ENCODE measurements at places on chromosomes 5 and 9. TPM values are rescaled to one million over a fixed set of nuclear protein-coding genes. Genes with fewer than 3 reads are reported as not detected.

The CYLC2 gene
- total RNA-seq: not detected

The RETREG1 gene
- 21.8 TPM for total RNA-seq

The PPP2R2B gene
- total RNA-seq: not detected

The ACSL6 gene
- total RNA-seq: 0.05 TPM

The DDX4 gene
- not detected for total RNA-seq

The PCDHGB2 gene
- 1.8 TPM for total RNA-seq

The FOXD4L5 gene
- total RNA-seq: 0.10 TPM

The ANAPC2 gene
- 16.1 TPM for total RNA-seq

The FOXD4L6 gene
- total RNA-seq: 0.07 TPM

The CXCL14 gene
- total RNA-seq: 0.26 TPM

The GHR gene
- 0.47 TPM for total RNA-seq

The TAF11L5 gene
- not detected for total RNA-seq

DNA sequence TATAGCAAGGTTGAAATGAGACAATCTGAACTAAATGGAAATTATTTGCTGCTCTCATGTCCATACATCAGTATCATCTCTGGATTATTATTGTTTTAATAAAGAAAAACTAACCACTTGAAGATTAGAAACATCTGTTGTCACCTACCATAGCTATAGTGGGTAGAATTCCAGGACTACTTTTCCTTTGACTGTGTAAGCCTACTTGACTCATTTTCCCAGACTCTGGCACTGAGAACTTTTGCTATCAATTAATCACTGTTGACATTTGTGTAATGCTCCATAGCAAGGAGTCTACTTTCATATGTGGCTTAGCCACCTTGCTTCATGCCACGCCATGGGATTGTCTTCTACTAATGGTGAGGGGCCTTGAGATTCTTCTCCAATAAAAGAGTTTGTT lies 59.9 kb upstream of the ARRDC3 start:
- DNase-seq: no peak

DNA sequence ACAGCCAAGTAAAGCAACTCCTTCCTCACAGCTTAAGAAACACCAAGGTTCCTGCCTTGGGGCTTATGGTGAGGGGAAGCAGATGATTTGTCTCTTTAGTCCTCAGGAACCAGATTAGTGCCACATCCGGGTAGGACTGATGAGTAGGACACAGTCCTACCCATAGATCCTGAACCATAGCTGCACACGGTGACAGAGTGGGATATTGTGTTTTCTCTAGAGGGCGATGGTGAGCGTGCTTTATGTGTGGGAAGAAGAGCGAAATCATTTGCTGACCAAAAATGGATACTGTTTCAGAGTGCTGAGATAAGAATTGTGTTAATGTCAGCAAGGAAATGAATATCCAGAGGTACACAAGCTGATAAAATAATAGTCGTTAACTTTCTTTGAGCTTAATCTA lies 209.0 kb upstream of the FBXL7 start:
- no peak for DNase-seq

DNA sequence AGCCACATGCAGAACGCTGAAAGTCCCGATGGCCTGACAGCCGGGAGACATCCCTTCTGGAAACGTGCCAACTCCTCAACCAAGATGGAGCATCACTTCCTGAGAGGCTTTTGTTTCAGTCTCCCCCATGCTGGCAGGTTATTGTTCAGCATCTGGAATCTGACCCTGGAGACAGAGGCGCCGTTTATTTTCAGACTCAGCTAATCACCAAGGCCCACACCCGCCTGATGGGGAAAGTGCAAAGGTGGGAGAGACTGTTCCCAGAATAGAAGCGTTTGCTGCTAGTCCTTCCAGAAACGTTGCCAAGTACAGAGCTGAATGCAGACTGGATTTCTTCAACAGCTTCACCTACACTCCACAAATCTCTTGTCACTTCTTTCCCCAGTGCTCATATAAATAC lies 41.8 kb upstream of the S1PR3 start:
- DNase-seq: no peak

DNA sequence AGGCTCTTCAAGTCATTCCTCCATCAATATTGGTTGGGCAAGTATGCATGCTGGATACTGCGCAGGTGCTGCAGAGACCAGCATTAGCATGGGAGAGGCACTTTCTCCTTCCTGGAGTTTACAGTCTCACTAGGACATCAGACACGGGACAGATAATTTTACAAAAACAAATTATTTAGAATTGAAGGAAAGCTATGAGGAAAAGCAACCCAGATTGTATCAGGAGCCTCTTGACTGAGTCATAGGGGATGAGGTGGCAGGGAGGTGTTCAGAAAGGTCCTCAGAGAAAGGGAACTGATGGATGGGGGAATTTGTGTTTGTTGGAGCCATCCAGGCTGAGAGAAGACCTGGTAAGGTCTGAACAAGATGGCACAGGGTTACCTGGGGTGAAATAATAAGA lies 24.5 kb upstream of the RAB14 start:
- no peak for DNase-seq

DNA sequence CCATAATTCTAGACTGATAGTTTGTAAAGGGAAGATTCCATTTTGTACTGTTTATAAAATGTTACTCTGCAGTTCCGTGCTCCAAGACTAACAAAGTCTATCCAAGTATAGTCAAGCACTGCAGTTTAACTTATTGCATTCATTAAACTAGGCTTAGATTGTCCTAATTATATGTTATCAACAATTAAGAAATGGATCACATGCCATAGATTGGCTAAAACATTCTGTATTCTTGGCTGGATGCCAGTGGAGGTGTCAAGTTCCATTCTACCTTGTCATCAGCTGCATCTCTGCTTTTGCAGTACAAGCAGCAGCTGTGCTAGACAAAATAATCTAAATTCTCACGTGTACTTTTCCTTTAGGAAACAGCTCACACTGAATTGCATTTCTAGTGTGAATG lies 69.4 kb upstream of the MEF2C start:
- DNase-seq: peak; percentile 59

GRCh38 chr9:70389621-70390266 lies 24.7 kb downstream of the KLF9 start:
- DNase-seq: no peak

GRCh38 chr9:77951369-77951768 lies 80.2 kb downstream of the GNAQ start:
- no peak for DNase-seq

DNA sequence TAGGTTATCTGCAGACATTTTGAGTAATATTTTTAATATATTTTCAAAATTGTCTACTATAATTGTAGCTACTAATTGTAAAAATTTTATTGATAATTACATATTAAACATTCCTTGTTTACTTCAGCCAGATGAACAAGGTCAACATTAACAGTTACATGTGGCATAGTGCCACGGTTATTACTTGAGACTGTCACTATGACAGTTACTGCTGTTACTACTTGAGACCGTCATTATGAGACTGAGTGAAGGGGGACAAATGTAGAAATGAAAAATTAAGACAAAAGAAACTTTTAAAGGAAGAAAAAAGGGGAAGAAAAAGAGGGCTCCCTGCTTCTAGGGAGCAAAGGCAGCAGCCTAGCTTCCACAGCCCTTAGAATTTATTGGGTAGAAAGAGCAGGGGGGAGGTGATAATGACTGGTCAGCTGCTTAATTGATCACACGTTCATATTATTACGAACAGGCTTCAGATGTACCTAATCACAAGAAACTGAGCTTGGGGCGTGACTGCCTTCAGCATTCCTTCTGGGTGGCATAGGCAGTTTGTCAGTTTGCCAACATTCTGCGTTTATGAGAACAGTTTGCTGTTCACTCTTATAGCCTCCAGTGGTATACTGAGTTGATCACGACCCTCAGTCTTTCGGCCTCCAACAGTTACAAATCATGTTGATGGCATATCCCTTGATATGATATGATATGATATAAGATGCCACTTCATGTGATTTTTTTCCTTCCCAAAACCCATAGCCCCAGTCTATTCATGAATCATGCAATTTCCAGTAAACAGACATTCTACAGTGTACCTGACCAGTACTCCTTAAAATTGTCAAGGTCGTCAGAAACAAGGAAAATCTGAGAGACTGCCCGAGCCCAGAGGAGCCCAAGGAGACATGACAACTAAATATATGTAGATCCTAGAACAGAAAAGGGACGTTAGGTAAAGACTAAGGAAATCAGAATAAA lies 13.1 kb downstream of the MARCHF6 start:
- no peak for DNase-seq

DNA sequence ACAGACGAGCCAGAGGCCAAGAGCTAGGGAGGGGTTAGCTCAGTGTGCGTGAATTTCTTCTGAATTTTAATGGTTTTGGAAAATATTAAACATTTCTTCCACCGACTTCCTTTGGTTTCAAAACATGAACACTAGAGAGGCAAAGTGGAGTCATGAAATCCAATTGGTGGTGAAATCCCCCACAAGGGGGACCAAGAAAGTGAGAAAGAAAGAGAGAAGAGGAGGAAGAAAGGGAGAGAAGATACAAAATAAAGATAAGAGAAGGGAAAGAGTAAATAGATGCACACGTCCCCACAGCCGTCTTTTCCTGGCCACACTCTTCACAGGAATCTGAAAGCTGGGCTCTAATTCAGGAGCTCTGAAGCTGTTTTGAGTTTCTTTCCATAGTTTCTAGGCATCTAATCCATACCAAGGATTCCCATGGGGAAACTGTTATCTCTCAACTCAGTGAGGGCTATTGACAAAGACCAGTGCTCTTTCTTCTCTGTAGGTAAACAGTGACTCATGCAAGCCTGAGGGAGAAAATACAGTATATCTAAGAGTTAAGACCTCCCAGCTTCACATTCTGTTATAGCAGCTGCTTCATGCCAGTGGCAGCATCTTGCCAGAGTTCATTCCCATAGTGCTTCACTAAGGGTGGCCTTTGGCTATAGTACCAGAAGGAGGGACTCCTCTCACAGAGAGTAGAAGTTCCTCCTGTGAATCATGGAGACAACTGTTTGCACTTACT lies 115.8 kb upstream of the LIFR start:
- peak; percentile 63 for DNase-seq

DNA sequence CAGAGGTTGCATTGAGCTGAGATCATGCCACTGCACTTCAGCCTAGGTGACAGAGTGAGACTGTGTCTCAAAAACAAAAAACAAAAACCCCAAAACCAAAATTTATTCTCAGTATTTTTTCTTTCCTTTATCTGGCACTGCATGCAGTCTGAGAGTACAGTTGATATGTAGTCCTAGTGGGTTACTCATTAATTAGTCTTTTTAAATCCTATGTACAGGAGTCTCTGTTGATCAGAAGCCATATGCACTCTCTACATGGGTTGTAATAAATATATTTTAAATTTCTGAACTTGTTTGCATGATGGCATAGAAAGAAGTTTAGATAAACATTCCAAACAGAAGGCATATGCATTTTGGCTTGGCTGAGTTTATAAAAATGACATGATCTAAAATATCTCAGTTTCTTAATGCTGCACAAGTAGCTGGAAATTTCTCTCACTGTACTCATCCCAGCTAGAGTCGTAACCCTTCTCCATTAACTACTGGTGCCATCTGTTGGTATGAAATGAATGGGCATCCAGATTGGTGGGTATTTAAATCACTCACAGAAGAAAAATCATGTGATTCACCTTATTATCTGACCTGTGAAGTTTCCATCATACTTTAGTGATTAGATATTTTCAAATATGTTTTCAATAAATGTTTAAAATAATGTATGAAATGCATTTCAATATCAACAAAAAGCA lies 284.8 kb downstream of the CTNND2 start:
- peak; percentile 68 for DNase-seq

DNA sequence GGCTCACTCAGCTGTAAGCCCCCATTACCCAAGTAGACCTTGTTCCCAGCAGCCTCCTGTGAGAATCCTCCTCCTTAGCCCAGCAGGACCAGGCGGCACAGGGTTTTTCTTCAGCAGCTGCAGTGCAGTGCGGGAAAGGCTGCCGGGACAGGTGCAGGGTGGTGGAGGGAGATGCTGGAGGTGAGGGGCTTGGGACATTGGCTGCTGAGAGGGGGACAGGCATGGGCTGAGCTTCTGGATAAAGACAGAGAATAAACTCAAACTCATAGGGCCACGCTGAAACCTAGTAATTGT lies 174.7 kb downstream of the CACNA1B start:
- DNase-seq: no peak

GRCh38 chr5:178328826-178329730 lies 96.5 kb upstream of the PHYKPL start:
- DNase-seq: no peak

GRCh38 chr5:174464504-174465165 lies 259.7 kb upstream of the MSX2 start:
- DNase-seq: no peak

GRCh38 chr5:73587923-73588322 lies 22.4 kb downstream of the UTP15 start:
- DNase-seq: no peak

- peak; percentile 66 for DNase-seq
These were observed 446.2 kb upstream of the TRPC7 start for GRCh38 chr5:136811551-136811950.

- DNase-seq: no peak
These were observed 102.7 kb downstream of the TMEM215 start for GRCh38 chr9:32886021-32886420.

- no peak for DNase-seq
These were observed 67.5 kb upstream of the PLPP6 start for GRCh38 chr9:4594545-4594944.

- no peak for DNase-seq
These were observed 9.4 kb downstream of the PAM start for GRCh38 chr5:102764381-102765004.

- DNase-seq: no peak
These were observed 14.6 kb downstream of the LMAN2 start for GRCh38 chr5:177336603-177337494.

GRCh38 chr9:121597698-121598166 lies 53.7 kb upstream of the DAB2IP start:
- DNase-seq: no peak
